ENCODE measurements at places on chromosomes 6 and 20.

- no peak for DNase-seq
Measured at GRCh38 chr20:57660181-57660921, 40.1 kb upstream of the ZBP1 start.

GRCh38 chr6:106488494-106489370 is 128.2 kb downstream of the CRYBG1 start:
- no peak for DNase-seq

- DNase-seq: no peak
Measured at GRCh38 chr20:58666702-58667101, 15.6 kb downstream of the STX16 start.

DNA sequence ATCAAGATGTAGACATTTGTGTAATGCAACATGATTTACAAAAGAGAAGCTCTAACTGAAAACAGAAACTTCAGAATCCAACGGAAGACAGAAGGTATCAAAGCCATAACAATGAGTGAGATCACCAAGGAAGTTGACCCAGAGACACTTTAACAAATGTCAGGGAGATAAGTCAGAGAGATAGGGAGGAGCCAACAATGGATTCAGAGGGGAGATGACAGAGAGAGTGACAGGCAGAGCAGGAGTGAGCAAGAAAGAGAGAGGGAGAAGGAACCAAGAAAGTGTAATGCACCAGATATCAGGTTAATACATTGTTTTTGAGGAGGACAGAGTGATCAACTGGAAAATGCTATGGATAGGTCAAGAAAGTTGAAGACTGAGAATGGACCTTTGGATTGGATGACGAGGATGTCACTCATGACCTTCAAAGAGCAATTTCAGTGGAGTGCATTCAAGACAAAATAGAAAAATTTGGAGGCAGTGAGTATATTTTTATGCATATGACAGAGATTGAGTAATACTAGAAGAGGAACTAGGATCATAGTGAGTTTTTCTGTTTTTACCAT is 86.6 kb downstream of the TRDN start:
- DNase-seq: no peak

GRCh38 chr6:33897189-33897780 is 93.5 kb upstream of the MLN start:
- DNase-seq: no peak

GRCh38 chr20:1473246-1474220 is 6.9 kb upstream of the NSFL1C start:
- no peak for DNase-seq

DNA sequence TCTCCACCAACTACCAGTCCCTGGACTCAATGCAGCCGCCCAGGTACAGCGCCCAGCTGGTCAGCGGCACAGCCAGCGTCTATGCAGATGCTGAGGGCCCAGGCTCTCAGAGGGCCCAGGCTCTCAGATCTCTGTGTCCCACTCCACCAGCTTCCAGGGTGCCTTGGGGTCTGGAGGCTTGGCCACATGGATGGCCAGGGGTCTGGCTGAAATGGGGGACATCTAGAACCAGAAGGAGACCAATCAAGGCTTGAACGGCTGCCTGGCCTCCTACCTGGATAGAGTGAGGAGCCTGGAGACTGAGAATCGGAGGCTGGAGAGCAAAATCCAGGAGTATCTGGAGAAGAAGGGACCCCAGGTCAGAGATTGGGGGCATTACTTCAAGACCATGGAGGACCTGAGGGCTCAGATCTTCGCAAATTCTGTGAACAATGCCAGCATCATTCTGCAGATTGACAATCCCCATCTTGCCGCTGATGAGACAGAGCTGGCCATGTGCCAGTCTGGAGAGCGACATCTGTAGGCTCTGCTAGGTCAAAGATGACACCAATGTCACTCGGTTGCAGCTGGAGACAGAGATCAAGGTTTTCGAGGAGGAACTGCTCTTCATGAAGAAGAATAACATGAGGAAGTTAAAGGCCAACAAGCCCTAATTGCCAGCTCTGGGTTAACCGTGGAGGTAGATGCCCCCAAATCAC is 44.1 kb upstream of the GRM4 start:
- DNase-seq: no peak

- no peak for DNase-seq
Measured at GRCh38 chr20:23404196-23404595, 17.1 kb downstream of the NAPB start.

DNA sequence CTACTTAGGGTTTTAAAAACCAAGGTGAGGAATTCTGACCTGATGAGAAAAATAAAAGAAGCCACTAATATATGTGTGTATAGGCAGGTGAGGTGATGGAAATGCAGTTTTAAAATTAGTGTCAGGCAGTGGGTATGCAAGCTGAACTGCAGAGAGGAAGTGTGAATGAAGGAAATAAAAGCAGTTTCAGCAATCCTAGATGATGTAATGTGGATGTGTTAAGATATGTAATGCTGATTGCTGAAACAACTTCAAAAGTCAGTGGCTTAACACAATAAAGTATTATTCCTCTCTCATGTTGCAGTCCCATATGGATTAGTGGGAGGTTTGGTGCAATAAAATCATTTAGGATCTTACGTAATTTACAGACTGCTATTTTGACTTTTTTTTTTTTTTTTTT is 119.9 kb upstream of the ASCC3 start:
- no peak for DNase-seq

GRCh38 chr6:126307849-126308248 is 32.1 kb upstream of the CENPW start:
- no peak for DNase-seq

DNA sequence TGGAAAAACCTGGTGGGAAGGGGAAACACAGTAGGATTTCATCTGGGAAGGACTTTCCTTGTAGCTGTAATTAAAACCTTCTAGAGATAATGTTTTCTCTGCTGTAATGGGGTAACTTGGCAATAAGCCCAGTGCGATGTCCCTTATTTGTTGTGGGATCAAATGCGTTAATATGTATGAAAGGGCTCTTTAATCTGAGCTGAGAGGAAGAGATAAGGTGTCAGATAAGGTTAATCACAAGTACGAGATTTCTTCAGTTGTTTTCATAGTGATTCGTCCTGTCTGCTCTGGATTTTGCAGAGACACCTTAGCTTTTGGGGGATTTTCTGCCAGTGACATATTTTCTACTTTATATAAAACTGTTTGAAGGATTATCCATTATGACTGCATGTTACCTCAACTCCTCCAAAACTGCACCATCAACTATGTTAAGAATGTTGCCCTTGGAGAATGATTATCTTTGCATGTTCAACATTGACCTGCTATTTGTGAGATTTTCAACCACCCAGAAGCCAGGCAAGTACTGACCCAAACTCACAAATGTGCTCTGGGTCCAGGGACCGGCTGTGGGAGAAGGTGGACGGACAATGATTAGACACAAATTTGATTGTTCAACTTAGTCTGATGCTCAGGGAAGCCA is 21.2 kb upstream of the ELOVL5 start:
- no peak for DNase-seq

DNA sequence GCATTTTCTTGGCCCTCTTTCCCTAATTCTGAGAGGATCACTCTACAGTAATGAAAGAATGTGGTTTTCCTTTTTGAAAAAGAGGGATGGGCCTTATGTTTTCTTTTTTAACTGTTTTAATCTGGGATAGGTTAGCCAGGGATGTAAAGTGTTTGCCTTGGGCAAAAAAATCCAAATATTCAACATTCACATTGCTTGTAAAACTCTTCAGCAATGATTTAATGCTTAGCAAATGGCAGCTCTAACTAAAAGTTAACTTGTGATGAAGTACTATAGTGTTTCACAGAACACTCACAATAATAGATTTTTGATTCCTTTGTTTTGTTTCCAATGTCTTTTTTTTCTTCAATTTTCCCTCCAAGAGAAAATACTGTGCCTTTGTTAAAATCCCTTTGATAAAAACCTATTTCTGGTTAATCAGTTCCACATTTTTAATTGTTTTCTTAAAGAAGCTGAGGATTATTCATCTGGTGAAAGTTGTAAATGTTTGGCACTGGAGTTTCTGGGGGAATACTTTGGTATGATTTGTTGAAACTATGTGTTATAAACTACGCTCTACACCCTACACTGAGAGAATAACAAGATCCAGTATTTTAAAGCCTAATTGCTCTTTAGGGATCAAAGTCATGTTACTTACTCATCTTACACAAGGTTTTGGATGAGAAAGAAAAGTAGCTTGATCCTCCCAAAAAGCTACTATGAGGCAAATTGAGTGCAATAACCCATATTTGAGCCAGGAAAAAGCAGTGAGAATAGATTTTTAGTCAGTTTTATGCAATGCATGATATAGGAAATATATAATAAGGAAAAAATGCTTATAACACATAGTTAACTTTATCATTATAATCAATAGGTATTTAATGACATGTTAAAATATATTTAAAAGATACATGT is 335.8 kb downstream of the EPHA7 start:
- DNase-seq: no peak

- no peak for DNase-seq
Measured at GRCh38 chr6:89828988-89829471, 650 bp upstream of the CASP8AP2 start.

DNA sequence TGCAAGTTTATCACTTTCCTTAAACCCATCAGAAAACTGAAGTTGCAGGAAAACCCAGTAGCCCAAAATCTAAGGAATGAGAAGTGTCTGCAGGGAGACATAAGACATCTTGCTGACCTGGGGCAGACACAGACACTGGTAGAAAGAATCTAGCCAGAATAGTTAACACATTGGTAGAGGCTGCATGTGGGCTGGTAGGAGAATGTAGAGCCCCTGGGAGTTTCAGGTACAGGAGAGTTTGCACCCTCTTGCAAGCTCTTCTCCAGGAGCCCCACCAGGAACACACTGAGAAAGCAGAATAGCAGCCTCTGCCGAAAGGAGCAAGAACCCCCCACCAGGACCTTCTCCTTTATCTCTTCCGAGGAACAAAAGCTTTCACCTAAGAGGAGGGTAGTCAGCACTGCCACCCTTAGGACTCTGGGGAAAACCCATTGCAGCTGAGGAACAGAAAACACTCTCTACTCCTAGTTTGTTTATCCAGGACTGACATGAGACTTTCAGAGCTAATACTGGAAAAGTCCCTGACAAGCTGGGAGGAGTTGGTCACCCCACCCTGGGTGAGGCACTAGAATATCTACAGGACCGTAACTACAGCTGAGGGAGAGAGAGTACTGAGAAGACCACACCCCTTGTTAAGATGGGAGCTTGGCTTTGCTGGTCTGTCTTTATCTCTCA is 10.5 kb upstream of the OGFRL1 start:
- DNase-seq: no peak

- no peak for DNase-seq
Measured at GRCh38 chr6:161407115-161407514, 133.3 kb upstream of the AGPAT4 start.

- no peak for DNase-seq
Measured at GRCh38 chr20:34190679-34191090, 50.5 kb upstream of the ASIP start.

GRCh38 chr6:80607811-80608391 is 501.4 kb downstream of the BCKDHB start:
- no peak for DNase-seq

DNA sequence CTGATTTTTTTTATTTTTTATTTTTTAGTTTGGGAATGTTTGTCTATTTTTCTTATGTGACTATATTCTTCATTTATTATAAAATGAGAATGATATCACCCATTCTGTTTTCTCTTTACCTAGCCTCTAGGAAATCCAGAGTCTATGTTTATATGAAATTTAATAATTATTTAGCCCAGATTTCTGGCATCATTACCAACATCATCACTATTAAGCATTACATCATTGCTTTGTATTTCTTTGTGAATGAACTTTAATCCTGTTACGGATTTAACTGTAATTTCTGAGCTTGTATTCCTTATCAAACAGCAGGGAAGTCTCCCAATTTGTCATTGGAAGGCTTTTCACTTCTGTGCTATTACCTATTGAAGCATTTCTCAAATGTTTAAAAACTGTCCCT is 72.7 kb upstream of the NOX3 start:
- DNase-seq: no peak

- DNase-seq: no peak
Measured at GRCh38 chr6:132948889-132949288, 134.5 kb downstream of the RPS12 start.

- DNase-seq: no peak
Measured at GRCh38 chr20:19256085-19256484, 43.6 kb downstream of the SLC24A3 start.

DNA sequence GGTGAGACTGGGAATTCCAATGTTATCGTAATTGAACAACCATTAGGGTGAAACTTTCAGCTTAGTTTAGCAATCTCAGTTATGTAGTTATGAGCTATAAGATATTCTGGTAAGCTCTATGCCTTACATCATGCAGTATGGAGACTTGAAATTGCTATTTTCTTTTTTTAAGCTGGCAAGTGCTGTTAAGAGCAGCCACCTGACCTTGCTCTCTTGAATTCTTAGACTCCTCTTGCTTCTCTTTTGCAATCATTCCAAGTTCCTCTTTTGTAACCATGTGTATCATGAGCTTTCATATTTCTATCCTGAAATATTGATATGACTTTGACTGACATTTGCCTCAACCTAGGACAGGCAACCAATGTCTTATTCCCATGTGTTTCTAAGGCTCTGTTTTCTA is 446.3 kb upstream of the SLC35B3 start:
- DNase-seq: no peak

DNA sequence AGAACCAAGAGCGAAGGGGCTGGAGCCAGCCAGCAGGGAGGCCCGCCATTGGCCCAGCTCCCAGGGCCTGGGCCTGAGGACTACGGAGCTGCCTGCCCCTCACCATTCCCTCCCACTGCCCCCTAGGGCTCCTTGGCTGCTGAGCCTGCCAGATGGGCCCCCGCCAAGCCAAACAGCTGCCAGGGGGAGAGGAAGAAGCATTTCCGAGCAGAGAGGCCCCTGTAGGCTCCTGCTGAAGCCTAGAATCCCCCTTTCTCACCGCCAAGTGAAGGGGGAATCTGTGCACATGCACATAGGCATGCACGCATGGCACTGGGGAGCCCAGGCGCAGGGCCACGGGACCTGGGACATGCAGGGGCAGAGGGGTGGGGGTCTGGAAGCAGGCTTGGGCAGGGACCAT is 28.5 kb upstream of the MRPS18A start:
- no peak for DNase-seq

GRCh38 chr6:128964233-128964755 is 81.4 kb downstream of the LAMA2 start:
- DNase-seq: no peak

- no peak for DNase-seq
Measured at GRCh38 chr6:166977621-166978525, 21.3 kb upstream of the CEP43 start.

- DNase-seq: no peak
Measured at GRCh38 chr6:6046716-6047115, 40.0 kb upstream of the NRN1 start.

DNA sequence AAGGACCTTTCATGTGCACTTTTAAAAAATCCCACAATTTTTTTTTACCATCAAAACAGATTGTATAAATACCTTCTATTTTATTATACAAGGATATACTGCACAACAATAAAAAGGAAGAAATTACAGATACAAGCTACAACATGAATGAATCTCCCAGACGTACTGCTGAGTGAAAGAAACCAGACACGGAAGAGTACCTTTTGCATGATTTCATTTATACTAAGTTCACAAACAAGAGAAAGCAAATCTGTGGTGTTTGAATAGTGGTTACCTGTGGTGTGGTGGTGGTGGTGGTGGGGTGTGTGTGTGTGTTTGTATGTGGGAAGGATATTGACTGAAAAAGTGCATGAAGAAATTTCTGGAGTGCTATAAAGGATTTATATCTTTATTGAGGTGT is 6.8 kb upstream of the PLCB4 start:
- DNase-seq: no peak
